ENCODE measurements at places on chromosomes 3 and 15. TPM values are rescaled to one million over a fixed set of nuclear protein-coding genes. Genes with fewer than 3 reads are reported as not detected.

Gene CSTA
- 0.65 TPM for total RNA-seq

Gene KY
- 4.8 TPM for total RNA-seq

Gene ACKR2
- 0.32 TPM for total RNA-seq

Gene CHRNA5
- total RNA-seq, result 0.32 TPM

Gene KLHL40
- total RNA-seq, result not detected

Gene CHRM5
- total RNA-seq, result not detected

Gene GCNT3
- 5.8 TPM for total RNA-seq

Gene SH2D7
- not detected for total RNA-seq

Gene TGFBR2
- 135 TPM for total RNA-seq

Gene SPESP1
- 5.4 TPM for total RNA-seq

Gene SHISA5
- 103 TPM for total RNA-seq

Gene LSM3
- total RNA-seq, result 11.6 TPM

Gene CCDC39
- total RNA-seq, result not detected

Data from articular chondrocyte of knee joint (primary cell).